ENCODE measurements at places on chromosomes 3 and 15.

DNA sequence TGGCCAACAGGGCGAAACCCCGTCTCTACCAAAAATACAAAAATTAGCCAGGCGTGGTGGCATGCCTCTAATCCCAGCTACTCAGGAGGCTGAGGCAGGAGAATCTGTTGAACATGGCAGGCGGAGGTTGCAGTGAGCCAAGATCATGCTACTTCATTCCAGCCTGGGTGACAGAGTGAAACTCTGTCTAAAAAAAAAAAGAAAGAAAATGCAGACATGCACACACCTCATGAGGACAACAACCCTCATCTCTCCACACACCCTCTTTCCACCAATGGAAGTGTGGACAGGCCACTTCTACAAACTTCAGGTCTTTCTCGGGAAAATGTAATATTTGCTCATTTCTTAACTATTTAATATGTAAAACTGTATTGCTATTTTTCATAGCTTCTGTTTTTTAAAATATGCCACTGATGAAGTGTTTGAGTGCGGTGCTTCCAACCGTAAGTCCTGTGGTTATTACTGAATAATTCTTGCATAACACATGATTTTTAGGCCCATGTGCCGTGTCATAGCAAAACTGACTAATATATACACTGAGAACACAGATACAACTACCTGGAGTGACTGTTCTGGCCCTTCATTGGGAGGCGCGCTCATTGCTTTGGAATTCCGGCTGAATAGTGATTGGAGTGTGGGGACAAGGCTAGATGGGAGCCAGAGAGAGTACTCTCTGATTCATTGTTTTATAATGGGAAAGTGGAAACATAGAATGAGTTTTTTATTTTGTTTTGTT is 23.1 kb downstream of the LRRC31 start:
- DNase-seq, result no peak

DNA sequence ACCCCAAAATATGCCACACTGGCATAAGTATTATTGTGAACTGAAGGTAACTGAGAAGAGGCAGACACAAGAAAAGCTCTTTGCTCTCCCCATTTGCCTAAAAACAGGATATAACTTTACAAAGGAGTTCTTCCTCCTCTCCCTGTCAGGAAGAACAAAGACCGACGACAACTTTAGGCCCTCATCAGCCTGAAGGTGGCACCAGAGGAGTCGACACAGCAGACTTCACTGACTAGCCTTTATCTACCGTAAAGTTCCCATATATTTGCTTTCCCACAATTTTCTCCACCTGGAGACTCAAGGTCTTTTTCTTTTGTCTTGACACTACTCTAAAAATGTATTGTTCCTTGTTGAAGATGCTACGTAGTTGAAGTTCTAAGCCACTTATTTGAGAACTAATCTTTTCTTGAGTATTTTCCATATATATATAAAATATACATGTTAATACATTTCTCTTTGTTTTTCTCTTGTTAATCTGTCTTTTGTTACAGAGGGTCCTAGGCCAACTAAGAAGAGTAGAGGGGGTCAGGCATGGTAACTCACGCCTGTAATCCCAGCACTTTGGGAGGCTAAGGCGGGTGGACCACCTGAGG is 16.2 kb upstream of the XIRP1 start:
- peak; percentile 16 for DNase-seq

DNA sequence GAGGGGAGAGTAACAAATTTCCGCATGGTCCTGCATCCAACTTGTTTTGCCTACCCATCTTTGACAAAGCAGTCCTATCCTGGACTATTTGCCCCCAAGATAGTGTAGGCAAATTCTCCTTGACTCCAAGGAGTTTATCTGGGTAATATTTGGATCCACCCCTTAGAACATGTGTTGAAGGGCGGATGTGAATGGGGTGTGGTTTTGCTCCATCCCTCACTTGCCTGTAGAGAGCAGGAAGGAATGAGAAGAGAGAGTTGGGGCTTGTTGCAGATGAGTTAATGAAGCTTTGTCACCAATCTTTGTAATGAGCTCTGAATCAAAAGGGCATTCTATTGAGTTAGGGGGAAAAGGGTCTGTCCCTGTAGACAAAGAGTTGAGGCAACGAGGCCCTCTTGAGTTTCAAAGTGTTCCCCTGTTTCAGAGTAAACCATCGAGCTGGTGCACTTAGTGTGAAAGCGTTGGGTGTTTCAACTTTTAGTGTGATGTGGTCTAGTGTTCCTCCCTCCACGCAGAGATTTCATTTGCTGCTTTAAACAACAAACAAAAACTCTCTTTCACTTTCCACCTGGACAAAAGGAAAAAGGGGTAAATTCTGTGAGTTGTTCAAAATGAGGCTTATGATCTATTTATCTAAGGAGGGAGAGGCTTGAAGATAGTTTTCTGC is 42.2 kb upstream of the PPARG start:
- DNase-seq, result no peak

- DNase-seq, result no peak
Observed at GRCh38 chr3:63585927-63586326, 66.5 kb upstream of the SNTN start.

DNA sequence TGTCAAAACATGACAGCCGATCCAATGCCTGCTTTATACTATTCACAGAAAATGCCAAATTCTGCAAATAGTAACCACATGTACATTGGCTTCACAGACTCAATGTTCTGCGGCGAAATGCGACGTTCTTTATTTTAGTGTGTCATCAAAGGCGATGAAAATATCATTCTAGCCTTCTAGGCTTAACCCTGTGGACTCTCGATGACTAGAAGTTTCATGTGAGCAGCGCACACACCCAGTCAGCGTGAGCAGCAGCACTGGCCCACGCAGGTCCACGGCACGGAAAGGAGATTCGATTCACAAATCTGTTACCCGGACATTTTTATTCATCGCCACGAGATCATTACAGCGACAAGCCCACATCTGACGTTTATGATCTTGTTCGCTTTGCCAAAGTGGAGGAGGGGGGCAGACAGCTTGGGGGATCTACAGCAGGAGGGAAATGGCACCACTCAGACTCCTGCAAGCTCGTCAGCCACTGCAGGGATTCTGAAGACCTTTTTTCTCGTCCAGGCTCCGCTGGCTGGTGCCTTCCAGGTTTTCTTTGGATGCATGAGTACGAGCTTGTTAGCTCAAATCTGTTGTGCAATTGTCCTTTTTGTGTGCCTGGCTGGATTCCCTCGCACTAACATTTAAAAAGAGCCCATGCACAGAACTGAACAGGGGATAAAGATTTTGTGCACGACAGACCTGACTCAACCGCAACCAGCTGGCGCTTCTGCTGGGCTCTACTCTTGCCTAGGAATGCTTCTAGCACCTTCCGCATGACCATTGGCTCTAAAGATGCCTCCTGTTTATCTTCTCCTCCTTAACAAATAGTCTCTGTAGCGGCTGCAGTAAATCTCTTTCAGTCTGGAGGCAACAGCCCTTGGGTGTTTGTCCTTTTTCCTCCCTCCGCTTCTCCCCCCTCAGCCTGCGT is 938.4 kb downstream of the MCTP2 start:
- no peak for DNase-seq

GRCh38 chr15:35750051-35750450 is 204.1 kb upstream of the DPH6 start:
- no peak for DNase-seq

DNA sequence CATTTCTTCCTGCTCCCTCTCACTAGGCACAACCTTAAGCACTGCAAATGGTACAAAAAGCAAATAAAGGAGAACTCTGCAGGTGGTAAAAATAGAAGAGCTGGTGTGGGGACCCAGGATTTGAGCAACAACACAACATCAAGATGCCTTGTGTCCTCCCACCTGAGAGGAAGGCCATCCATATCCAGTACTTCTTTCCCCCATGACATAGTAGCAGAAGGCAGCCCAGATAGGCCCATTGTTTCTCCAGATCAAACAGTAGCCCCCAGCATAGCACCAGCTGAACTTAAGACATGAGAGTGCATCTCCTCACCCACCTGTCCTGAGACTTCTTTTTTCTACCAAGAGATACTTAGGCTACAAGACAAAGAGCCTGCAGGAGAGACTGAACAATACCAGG is 180.5 kb downstream of the GOLGA6L6 start:
- no peak for DNase-seq

- no peak for DNase-seq
Observed at GRCh38 chr3:46477145-46477544, 12.4 kb upstream of the LTF start.

- DNase-seq, result no peak
Observed at GRCh38 chr3:55180936-55181535, 253.2 kb upstream of the LRTM1 start.

GRCh38 chr3:149476225-149476624 is 1.7 kb downstream of the TM4SF4 start:
- no peak for DNase-seq

DNA sequence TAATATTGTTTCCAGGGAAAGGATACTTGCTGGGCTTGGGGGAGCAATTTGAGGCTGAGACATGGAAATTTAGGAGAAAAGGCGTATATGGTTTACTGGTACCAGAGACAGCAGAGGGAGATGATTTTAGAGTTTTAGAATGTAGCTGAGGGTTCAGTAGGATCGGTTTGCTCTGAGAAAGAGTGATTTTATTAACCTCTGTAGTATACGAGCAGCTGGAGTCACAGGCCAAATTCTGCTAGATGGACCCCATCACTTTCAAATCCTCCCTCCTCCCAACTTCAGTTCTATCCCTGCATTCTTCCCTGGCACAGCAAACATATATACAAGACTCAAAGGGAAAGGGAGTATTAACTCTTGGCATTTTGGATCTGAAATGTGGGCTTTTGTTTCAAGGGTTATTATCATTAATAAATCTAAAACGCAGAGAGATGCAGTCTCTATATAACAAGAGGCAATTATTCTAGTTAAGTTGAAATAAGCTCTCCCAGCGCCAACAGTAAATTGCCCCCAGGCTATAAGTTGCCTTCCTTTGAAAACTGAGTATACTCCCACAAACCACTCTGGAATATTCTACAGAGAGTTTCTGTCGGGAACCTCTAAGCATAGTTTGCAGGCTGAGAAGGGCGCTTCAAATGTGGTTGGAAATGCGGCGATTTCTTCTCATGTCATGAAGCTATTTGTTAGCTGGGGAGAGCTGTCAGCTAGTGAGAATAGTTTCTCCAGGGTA is 5.4 kb downstream of the CRABP1 start:
- DNase-seq, result no peak

DNA sequence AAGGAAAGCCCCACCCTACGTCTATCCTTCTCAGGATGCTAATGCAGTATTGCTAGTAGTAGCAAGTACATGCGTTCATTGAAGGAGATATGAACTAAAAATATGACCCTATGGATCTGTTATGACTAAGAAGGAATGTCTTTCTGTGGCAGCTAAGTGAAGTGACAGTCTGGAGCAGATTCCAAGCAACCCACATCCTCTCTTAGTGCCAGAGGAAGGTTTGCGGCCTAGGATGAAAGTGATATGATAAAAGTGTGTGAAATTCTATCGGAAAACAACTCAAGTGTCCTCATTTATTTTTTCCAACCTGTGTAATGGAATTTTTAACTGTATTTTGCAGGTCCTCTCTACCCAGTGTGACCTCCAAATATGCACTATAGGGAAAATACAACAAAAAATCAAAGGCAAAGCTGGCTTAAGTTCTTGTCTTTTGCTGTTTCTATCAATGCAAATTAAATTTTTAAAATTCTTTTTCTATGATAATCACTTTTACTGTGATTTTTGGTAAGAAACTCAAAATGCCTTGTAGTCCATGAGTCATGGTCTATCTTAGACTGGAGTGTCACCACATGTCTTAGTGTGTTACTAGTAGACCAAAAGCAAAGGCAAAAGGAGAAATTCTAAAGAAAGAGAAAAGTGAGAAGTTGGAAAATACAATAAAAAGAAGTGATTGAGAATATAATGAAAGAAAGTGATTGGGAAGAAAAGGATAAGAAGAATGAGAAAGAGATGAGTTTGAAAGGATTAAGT is 161.2 kb upstream of the TMCO5A start:
- DNase-seq, result no peak

DNA sequence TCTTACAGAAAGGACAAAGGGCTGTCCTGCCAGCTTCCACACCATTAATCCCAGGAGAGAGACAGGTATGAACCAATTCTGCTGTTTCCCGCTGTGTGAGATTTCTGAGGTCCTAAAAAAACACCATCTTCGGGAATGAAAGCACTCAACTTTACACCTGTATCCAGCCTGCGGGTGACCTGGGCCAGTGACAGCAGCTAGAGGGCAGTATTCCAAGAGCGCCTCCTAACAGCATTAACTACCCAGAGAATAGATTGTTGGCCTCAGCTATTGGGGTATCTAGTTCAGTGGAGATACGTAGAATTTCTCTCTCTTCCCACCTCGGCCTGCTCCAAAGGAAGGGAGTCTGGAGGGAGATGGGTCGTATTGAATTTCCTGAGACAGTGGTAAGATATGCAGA is 55.1 kb downstream of the WDR76 start:
- DNase-seq, result no peak

DNA sequence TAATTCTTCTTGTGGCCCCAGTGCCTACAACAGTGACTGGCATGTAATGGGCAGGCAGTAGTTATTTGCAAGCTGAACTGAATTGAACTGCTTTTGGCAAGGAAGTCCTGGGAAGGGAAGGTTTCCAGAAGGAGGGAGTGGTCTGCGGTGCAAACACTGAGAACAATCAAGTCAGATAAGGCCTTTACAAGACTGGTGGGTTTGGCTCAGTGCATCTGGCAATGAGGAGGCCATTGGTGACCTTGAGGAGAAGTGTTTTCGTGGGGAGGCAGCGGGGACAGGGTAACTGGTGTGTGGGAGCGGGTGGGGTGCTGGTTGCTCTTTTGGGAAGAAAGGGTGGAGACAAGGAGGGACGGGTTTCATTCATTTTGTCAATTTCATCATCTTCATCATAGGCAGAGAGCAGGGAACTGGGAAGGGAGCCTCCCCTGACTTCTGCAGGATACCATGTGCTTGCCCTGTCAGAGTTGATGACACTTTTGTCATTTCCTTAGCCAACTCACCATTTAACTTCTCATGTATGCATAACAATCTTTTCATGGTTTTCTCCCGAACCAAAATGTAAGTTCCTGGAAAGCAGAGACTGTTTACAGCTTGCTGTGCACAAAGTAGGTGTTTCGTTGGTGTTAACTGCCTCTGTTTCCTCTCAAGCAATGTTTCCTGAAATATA is 8.4 kb upstream of the EHD4 start:
- DNase-seq, result no peak

GRCh38 chr3:108296239-108296638 is at the start of gene HHLA2:
TSS of gene HHLA2 (plus strand) at chr3:108296548. CDS start at chr3:108351814, 55,266 bp downstream.
- peak; percentile 16 for DNase-seq

DNA sequence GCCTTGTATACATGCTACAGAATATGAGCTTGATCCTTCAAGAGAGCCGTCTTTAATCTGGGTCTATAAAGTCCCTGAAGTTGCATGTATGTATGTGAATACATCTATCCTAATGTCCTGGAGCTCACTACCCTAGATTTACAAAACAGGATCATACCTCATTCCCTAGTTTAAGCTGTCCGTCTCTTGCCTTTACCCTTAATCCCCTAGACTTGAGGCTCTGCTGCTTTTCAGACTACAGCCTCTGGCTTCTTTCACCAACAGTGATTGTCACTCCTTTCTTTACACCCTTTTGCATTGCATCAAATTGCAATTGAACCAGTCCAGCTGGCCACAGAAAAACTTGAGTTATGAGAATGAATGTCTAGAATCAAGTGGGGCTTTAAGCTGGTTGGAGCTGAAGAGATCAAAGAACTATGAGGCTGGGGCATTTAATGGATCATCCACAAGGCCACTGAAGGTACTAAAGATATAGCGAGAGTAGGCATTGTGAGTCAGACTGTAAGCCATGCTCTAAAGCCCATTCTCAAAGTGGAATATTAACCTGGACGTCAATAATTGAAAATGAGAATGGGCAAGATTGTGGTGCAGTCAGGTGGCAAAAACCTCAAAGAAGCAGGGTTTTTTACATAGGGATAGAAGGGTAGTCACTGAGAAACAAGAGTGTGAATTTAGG is 12.3 kb upstream of the PLD1 start:
- no peak for DNase-seq
